HT-29 (cell line): ENCODE measurements at places on chromosomes 3 and 15. TPM values are rescaled to one million over a fixed set of nuclear protein-coding genes. Genes with fewer than 3 reads are reported as not detected.

The PLSCR4 gene
- 0.97 and 2.2 TPM in 2 replicates for total RNA-seq

The PRRT3 gene
- total RNA-seq, result 0.65 and 0.89 TPM in 2 replicates

The FBXW12 gene
- total RNA-seq, result not detected in 2 replicates

The SH3GL3 gene
- not detected in 2 replicates for total RNA-seq

The GRAMD1C gene
- 0.10 and 0.42 TPM in 2 replicates for total RNA-seq

The EPHA6 gene
- total RNA-seq, result not detected in 2 replicates

The IL17RD gene
- total RNA-seq, result 0.10 and 0.13 TPM in 2 replicates

DNA sequence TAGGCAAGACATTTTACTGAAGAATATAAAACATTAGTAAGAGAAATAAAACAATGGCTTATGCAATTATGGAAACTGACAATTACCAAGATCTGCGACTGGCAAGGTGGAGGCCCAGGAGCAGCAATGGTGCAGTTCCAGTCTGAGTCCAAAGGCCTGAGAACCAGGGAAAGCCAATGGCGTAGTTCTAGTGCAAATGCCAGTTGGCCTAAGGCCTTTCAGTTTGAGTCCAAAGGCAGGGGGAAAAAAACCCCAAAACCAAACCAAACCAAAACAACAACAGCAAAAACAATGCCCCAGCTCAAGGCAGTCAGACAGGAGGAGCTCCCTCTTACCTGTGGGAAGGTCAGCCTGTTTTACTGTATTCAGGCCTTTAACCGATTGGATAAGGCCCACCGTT, 72.6 kb downstream of the ST6GAL1 start:
- DNase-seq, result no peak

- peak; percentile 14 for DNase-seq
These were observed 1.0 kb upstream of the ZNF620 start for GRCh38 chr3:40504636-40505430.

GRCh38 chr3:137110392-137110996, 152.7 kb downstream of the IL20RB start:
- peak; percentile 57 for DNase-seq

- DNase-seq, result no peak
These were observed 60.5 kb upstream of the PRR23C start for GRCh38 chr3:139105154-139105702.

DNA sequence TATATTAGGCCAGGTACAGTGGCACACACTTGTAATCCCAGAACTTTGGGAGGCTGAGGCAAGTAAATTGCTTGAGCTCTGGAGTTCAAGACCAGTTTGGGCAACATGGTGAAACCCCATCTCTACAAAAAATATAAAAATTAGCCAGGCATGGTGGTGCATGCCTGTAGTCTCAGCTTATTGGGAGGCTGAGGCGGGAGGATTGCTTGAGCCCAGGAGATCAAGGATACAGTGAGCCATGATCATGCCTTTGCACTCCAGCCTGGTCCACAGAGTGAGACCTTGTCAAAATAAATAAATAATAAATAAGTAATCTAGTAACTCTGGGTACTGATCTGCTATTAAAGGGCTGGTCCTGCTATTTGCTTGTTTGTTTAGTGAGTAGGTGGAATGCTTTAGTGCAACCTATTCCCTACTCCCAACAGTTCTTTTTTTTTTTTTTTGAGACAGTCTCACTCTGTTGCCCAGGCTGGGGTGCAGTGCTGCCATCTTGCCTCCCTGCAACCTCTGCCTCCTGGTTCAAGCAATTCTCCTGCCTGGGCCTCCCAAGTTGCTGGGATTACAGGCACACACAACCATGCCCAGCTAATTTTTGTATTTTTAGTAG, 9.1 kb upstream of the INO80 start:
- DNase-seq, result no peak

GRCh38 chr3:168981396-168981795, 682.1 kb downstream of the MECOM start:
- DNase-seq, result no peak

GRCh38 chr3:112002096-112002971, 3.6 kb downstream of the TAGLN3 start:
- no peak for DNase-seq

DNA sequence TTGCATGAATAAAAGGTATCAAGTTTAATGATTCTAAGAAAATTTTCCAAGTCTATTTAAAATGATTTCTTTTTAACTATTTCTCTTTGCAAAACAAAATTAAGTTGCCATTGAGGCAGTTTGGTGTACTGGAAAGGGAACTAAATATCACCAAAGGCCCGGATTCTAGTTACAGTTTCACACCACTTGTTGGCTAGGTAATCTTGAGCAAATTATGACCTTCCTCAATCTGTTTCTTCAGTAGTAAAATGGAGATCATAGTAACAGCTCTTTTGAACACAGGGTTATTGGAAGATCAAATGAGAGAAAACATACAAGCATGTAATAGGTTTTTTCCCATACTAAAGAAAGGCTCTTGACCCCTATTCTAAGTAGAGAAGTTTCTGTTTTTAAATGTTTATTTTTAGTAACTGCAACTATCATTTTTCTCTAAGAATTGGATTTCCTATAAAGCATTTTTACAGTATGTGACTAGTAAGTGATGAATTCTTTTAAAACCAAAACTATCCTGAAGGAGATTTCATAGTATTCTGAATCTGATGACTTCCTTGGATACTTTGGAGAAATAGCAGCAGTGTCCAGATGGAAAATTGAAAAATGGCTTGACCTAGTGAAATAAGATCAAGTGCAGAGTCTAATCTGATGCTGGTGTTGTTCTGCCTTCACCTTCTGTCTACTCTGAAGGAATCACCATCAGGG, 15.7 kb downstream of the SCAANT1 start:
- DNase-seq, result no peak

GRCh38 chr3:114079761-114080160, 23.2 kb downstream of the QTRT2 start:
- DNase-seq, result no peak

DNA sequence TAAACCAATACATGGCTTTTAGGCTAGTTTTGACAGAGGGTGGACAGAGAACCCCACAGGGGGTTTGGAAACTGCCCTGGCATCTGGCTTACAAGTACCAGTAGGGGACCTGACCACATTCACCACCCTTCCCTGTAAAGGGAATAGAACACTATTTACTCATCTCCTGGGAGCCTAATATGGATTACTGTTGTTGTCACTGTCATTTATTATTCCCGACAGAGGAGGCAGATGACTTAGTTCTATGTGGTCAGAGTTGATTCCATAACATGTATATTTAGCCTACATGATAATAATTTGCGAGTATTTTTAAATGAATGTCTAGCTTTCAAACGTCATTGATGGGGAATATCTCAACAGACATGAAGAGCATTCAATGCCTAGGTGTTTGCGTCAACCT, 15.9 kb downstream of the ZBTB38 start:
- DNase-seq, result no peak

GRCh38 chr15:86076468-86076867, 3.2 kb upstream of the AGBL1 start:
- DNase-seq, result no peak

DNA sequence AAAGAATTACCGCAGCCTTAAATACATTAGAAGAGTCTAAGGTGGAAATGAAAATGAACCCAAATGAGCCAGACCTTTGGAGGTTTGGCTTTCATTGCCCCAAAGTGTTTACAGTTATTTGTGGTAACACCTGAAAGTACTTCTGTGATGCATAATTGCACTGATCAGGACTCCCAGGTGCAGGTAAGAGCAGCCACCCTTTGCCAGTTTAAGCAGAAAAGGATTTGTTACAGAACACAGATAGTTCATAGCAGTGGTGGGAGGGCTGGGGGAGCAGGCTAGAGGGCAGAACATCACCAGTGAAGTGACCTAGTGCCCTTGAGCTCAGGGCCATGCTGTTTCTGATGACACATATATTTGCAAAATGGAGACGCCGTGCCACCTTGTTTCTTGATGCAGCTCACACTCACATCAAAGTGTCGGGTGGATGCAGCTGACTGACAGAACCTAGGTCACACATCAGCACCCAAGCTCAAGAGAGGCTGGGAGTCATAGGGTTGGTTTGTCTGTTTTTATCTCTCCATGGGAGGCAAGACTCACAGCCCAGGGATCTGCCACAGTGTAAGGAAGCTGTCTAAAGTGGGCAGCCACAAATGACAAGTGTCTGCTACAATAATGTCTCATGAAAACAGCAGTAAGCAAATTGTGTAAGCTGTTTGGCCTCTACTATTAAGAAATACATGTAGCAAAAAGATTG, 49.1 kb downstream of the NEK11 start:
- no peak for DNase-seq

GRCh38 chr3:126213379-126214028, 33.1 kb upstream of the ALDH1L1 start:
- DNase-seq, result no peak

DNA sequence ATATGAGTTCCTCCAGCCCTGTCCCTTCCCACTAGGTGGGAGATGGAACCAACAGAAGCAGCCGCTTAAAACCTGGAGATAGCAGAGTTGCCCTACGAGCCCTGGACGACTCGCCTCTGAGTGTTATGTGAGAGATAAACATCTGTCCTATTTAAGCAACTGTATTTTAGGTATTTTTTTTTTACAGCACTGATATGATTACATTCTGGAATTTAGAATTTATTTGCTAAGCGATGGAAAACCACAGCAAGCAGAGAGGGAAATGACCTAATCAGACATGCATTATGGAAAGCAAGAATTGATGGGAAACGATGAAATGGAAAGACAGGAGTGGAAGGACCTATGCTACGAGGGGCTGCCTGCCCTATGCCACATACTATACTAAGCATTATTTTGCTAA, 379.0 kb upstream of the IL12A start:
- DNase-seq, result no peak

DNA sequence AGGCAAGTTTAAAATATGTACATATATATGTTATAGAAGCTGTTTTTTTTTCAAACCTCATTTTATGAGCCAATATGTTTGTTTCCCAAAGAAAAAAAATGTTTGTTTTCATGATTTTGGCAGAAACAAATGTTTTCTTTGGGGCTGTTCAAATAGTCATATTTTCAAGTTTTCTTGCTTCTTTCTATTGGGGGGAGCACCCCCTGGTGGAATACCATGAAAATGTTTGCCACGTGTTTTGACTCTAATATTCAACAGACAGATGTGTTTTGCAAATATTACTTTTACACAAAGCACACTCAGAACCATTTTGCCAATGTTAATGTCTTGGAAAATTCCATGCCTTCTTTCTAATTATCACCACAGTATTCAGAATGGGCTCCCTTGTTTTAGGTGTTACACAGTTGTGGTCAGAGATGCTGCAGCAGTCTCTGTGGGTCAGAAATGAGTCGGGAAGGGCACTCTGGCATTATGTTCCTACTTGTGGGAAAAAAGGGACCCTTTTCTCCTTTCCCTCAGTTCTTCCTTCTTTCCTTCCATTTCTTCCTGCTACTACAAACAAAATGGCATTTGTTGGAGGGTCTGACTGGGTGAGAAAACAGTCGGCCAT, 817.0 kb downstream of the TUSC7 start:
- DNase-seq, result peak; percentile 41

DNA sequence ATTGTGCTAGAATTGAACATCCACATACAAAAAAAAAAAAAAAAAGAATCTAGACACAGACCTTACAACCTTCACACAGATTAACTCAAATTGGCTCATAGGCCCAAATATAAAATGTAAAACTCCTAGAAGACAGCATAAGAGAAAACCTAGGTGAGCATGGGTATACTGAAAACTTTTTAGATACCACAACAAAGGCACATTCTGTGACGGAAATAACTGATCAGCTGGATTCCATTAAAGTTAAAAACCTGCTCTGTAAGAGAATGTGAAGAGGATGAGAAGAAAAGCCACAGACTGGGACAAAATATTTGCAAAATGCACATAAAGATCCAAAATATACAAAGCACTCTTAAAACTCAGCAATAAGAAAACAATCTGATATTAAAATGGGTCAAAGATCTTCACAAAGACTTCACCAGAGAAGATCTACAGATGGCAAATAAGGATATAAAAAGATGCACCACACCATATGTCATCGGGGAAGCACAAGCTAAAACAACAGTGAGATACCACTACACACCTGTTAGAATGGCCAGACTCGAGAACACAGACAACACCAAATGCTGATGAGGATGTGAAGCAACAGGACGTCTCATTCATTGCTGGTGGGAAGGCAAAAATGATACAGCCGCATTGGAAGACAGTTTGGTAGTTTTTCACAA, 167.9 kb downstream of the PDE8A start:
- DNase-seq, result no peak

- DNase-seq, result no peak
These were observed 1.2 kb downstream of the CHST2 start for GRCh38 chr3:143120716-143121240.

- DNase-seq, result no peak
These were observed 504.9 kb downstream of the EDEM1 start for GRCh38 chr3:5692446-5692845.

GRCh38 chr3:44883213-44883955, 9.0 kb downstream of the TGM4 start:
- DNase-seq, result no peak

- DNase-seq, result no peak
These were observed 4.2 kb upstream of the CILP start for GRCh38 chr15:65215496-65215895.

DNA sequence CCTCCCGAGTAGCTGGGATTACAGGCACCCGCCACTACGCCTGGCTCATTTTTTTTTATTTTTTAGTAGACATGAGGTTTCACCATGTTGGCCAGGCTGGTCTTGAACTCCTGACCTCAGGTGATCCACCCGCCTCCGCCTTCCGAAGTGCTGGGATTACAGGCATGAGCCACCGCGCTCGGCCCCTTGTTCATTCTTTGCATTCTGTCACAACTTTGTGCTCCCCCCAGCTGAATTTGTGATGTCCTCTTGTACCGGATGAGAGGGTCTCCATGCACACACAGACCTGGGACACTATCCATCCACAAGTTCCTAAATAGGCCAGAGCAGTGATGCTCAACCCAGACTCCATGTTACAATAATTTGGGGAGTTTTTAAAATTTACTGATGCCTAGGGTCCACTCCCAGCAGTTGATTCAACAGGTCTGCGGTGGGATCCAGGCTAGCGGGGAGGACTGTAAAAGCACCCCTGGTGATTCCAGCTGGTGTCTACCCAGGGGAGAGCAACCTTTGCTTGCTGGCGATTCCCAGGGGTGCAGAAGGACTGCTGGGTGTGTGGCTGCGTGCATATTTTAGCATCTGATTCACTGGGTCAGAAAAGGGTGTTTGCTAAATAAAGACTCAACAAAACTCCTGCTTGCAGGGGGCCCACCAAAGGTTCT, 1.0 kb downstream of the RASSF1 start:
- no peak for DNase-seq

GRCh38 chr3:74532446-74532845, 82.0 kb downstream of the CNTN3 start:
- DNase-seq, result no peak
